WTC11 (cell line): ENCODE measurements at places on chromosomes 4 and X. TPM values are rescaled to one million over a fixed set of nuclear protein-coding genes. Genes with fewer than 3 reads are reported as not detected.

Gene COX7B2
- not detected in 3 replicates for total RNA-seq

- no peak overlapping the region for H3K27ac ChIP-seq
- peaks cover 29% of the 10 kb centered on the region for H3K27me3 ChIP-seq
- no peak overlapping the region for H3K4me3 ChIP-seq
- no peaks in the 10 kb centered on the region for H3K36me3 ChIP-seq
Observed at GRCh38 chr4:25540734-25541133, 114.9 kb upstream of the SLC34A2 start.

Gene TLR7
- 0.07 TPM in 1 of 3 replicates, not detected in the others for total RNA-seq

DNA sequence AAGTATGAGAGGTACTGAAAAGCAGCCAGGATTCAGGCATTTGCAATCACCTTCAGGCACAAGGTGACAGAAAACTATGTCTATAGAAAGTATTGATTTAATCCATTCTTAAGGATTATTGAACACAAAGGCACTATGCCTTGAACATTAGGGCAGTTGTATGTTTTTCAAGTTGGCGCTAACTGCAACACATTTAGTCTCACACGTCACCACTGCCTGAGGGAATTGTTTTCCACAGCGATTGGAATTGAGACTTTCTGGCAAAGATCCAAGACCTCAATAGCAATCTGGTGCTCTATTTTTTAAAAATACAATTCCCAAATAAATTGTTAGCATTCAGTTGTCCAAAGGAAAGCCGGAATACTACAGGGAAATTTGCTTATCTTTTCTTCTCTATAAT, 52.7 kb upstream of the FTHL17 start:
- DNase-seq = no peak
- 0 out of 2 replicates have a peak, but pooled peaks cover 6% of the 10 kb centered on the region for H3K36me3 ChIP-seq
- H3K4me1 ChIP-seq = 0 out of 2 replicates have a peak, but pooled peaks cover 2% of the 10 kb centered on the region
- no peak overlapping the region for H3K27ac ChIP-seq

- peaks cover 2% of the 10 kb centered on the region; the same call in 1 of the 2 replicates for H3K36me3 ChIP-seq
- H3K27ac ChIP-seq = peak overlapping the region; percentile 39
- peaks cover 20% of the 10 kb centered on the region for H3K4me1 ChIP-seq
- H3K4me3 ChIP-seq = no peak overlapping the region
- DNase-seq = peak; percentile 29
- H3K27me3 ChIP-seq = no peaks in the 10 kb centered on the region
Observed at GRCh38 chr4:151688003-151688784, 72.6 kb downstream of the GATB start.
